ENCODE measurements at places on chromosomes 3 and 15.

- no peak for DNase-seq
These were observed 38.9 kb downstream of the RYK start for GRCh38 chr3:134211797-134212196.

- DNase-seq: no peak
These were observed 27.5 kb upstream of the DRD3 start for GRCh38 chr3:114206342-114206741.

GRCh38 chr3:147304756-147305155 is 101.6 kb downstream of the ZIC4 start:
- DNase-seq: no peak

DNA sequence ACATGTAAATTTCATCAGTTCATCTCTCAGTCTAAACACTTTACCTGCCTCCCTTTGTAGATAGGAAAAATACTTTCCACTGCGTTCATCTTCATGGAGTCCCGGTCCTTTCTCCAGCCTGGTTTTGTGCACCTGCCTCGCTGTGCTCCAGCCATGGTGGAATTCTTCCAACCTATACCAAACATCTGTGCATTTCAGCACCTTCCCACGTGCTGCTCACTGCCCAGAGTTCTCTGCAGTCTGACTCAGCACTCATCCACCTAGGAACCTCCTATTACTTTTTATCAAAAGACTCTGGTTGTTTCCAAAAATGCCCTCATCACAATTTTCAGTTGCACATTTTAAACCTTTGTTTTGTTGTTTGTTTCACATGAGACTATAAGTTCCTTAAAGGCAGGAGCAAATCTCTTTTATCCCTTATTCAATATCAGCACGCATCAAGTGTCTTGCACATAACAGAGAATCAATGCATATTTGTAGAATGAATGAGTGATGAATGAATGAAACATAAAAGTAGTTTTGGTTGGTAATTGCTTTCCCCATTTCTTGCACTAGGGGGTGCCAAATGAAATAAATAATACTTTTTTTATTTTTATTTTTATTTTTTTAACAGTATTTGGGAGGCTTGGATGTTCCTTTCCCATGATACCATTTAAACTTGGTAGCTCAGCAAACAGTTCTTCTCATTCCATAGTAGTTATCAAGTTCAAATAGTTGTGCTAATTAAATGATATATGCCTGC is 30.2 kb upstream of the ADAMTS9 start:
- DNase-seq: no peak

DNA sequence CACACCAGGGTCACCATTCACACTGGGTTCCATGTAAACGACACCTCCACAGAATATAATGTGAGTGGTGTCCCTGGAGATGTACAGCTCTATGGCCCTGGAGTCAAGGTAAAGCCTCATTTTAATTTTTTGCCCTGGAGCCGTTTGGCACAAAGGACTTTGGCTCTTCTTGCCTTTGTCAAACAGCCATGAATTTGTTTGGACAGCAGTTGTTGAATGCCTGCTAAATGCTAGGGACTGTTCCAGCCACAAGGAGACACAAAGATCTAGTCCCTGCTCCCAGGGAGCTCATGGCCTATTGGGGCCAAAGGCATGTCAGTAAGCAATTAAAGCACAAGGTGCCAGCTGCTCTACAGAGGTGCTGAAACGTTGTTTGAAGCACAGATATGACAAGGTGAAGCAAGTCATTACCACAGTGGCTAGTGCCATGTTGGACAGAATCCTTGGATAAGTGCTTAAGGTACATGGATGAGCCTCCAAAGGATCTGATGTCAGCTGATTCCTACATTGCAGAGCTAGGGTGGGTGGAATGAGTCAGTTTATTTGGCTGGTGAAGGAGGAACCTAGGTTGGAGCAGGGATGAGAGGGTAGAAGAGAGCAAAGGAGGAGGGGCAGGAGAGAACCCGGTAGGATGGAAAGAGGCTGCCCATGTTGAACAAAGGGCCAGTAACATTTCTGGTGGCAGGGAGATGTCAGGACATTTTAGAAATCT is 171.9 kb upstream of the CTDSPL start:
- no peak for DNase-seq

DNA sequence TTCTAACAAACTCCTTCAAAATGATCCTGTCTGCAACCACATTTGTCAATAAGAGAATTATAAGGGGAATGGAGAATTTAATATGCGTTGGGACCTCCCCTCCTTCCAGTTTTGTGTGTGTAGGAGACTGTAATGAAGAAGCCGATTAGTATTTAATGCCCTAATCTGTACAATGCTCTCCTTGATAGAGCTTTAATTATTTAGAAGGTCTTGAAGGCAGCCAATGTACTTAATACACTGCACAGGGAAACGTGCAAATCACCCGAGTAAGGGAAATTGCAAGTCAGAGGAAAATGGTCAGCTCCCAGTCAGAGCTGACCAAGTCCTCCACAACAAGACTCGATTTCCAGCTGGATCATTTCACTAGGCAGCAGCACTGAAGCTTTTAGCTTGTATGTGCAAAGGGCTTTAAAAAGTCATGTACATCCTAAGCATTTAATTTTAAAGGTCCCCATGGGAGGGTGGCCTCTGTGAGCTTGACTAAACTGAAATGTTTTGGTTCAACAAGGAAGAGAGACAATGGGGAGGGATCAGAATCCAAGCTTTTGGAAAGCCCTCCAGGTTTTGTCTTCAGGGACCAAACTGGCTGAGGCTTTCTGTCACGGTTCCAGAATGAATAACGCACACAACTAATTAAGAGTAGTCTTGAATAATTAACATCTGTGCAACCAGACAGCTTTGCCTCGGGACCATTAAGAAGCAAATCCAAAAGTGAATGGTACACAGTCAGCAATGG is 159.8 kb upstream of the MITF start:
- no peak for DNase-seq

DNA sequence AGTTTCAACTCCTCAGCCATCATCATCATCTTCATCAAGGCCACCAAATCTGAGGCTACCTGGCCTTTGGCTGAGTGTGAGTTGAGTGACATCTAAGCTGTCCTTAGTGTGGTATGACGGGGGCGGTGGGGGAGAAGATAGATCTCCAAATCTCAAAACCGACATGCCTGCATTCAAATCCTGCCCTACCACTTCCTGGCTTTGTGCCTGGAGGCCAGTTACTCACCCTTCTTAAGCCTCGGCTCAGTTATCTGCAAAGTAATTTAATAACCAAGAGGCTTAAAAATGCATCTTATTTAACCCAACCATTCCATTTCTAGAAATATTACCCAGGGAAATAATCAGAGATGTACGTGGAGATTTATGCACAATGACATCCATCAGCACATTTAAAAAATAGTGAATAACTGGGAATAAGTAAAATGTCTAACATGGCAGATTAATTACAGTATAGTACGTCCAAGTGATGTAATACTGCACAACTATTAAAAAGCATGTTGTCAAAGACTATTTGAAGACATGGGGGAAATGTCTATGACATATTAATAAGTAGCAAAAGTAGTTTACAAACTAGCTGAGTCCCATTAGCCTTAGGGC is 167.4 kb downstream of the NTRK3 start:
- DNase-seq: no peak

DNA sequence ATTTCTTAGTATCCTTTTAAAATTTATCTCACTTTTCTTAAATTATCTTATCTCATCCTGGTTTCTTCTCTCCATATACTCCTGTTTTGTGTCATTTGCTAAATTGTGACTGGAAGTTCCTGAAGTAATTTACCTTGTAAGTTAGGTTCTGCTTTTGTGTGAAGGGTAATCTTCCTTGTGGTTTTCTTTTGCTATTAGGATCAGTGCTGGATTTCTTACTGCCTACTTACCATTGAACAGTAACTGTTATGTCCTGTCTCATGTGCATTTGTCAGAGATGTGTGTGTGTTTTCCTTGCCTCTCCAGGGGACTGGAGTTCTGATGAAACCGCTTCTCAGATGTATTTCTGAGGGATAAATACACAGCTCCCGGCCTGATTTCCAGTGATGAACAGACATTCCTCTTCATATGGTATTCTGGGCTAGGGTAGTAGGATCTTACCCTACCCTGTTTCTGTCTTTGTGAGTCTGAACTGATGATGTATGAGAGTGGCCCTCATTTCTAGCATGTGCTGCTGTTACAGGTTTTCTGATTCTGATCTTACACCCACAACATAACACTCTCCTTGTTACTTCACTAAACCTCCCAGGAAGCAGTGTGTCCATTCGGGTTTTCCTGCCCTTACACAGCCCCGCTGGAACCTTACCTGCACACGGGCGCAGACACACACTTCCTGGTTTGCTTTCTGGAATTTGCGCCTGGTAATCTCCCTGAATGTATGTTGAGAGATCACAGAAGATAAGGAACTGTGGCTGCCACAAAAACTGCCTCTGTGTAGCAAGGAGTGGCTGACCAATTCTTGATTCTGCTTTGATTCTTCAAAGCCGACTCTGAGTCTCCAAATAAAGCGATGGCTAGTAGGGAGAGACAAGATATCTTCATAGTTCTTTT is 14.7 kb downstream of the PAK2 start:
- no peak for DNase-seq

DNA sequence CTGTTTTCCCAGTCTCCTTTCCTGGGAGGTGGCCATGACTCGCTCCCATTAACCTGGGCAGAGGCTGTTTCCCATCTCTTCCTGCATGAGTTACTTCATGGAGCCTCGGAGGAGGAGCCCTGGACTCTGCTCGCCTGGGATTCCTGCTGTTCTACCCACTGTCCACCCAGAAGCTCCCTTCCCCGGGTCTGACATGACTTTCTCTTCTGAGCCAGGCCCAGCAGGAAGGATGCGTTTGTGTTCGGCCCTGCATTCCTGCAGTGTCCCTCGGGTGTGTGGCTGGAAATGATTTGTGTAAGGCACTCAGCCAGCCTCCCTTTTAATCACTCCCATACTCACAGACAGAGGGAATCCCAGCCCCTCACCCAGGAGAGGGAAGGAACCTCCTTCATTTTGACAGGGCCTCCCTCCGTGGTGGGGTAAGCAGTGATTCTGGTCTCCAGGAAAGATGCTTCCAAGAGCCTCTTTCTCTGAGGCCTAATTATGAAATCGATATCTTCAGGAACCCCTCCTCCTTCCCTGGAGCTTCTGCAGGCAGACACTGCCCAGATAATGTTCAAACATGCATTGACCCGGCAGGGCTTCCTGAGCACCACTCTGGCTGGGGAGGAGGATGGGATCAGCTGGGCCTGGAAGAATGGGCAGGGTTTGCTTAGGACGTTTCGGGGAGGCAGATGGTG is 41.6 kb upstream of the DLG1 start:
- no peak for DNase-seq

- no peak for DNase-seq
These were observed 43.9 kb downstream of the DGKG start for GRCh38 chr3:186318135-186318534.

GRCh38 chr15:66496951-66497501 is 536 bp downstream of the SNAPC5 start:
- no peak for DNase-seq

DNA sequence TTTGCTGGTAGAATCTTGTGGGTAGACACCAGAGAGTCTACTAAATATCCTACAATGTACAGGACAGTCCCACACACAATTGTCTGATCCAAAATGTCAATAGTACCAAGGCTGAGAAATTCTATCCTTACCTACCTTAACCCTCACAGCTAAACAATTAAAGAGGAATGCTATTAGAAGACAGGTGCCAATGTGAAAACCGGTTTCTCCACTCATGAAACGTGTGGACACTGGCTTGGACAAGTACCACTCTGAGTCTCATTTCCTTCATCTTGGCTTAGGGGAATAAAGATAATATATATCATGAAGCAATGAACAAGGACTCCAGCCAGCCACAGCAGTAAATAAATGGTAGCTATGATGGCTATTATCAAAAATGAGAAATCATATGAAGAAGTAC is 90.2 kb downstream of the RFTN1 start:
- no peak for DNase-seq

DNA sequence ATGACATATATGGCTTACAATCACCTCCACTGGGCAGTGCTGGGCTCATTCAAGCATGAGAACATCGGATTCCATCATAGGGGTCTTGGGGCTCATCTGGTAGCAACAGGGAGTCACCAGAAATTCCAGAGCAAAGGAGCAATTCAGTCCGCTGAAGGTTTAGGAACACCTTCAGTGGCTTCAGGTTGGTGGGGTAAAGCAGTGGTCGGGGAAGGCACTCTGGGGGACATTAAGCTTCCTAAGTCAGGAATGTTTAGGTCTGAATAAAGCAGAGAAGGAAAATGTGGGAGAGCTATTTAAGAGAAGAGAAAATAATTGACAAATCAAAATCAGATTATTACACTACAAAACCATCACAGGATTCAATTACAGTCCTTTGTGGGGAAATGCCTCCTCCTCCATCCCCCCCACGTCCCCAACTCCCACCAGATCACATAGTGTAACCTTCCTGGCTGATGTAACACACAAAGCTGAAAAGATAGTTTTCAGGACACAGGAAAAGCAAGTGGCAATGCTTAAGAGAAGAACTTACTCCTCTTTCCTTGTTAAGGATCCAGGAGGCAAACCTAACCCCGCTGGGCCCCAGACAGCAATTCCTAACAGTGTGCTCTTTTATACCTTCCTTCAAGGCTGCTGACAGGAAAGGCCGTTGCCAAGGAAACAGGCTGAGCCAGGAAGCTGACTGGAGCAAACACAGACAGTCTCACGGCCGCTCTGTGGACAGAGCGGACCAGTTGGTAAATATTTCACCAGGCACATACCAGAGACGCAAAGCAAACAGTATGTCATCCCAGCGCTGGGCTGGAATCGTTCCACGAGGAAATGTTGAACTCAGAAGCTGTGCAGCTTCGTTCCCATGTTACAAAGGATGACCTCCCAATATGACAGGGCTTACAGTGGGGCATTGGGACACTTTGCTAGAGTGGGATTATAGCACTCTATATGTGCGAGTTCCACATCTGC is 57.5 kb upstream of the LMCD1 start:
- no peak for DNase-seq

DNA sequence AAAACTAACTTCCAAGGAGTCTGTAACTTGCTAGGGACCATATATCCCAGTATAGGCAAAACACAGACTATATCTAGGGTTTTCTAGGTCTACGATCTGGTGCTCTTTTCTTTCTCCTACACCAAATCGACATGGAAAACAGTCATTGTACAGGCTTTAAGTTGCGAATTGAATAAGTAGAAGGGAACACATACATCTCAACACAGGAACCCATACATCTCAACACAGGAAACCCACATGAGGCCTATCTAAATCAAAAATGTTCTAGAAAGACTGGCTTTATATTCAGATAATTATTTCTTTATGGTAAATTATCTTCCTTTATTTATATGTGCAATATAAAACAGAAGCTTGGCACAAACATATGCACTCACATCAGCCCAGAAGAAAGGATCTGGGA is 126.6 kb downstream of the ADAM10 start:
- no peak for DNase-seq

GRCh38 chr3:12817343-12817710 is 20.8 kb downstream of the CAND2 start:
- DNase-seq: no peak

- no peak for DNase-seq
These were observed 77.2 kb upstream of the TPRG1 start for GRCh38 chr3:189094539-189094938.

GRCh38 chr3:53169045-53169831 is 8.2 kb downstream of the PRKCD start:
- no peak for DNase-seq

- no peak for DNase-seq
These were observed 46.6 kb downstream of the GSK3B start for GRCh38 chr3:120047686-120048085.

All from activated CD4-positive, CD25-positive, alpha-beta regulatory T cell treated with anti-CD3 and anti-CD28 coated beads, Interleukin-2, amount 50 U/mL, for 16 hours (primary cell).